ENCODE measurements at places on chromosomes 5 and 9.

GRCh38 chr5:64315778-64316177 is 150.1 kb downstream of the RNF180 start:
- no peak for DNase-seq

GRCh38 chr9:135602789-135603481 is 36.4 kb downstream of the GLT6D1 start:
- DNase-seq: peak; percentile 58

GRCh38 chr9:91515074-91515687 is 91.5 kb upstream of the NFIL3 start:
- no peak for DNase-seq

- DNase-seq: no peak
Observed at GRCh38 chr5:87650284-87650683, 237.6 kb upstream of the CCNH start.

- no peak for DNase-seq
Observed at GRCh38 chr9:27181381-27181780, 72.4 kb downstream of the TEK start.

- DNase-seq: no peak
Observed at GRCh38 chr9:37218800-37219425, 98.5 kb downstream of the ZCCHC7 start.

- no peak for DNase-seq
Observed at GRCh38 chr9:96327694-96328352, 25.8 kb upstream of the HSD17B3 start.

- DNase-seq: no peak
Observed at GRCh38 chr5:57693488-57694305, 211.1 kb upstream of the ACTBL2 start.

GRCh38 chr5:15695215-15695731 is 195.3 kb downstream of the FBXL7 start:
- DNase-seq: no peak

- no peak for DNase-seq
Observed at GRCh38 chr5:57317341-57317740, 143.5 kb downstream of the GPBP1 start.

DNA sequence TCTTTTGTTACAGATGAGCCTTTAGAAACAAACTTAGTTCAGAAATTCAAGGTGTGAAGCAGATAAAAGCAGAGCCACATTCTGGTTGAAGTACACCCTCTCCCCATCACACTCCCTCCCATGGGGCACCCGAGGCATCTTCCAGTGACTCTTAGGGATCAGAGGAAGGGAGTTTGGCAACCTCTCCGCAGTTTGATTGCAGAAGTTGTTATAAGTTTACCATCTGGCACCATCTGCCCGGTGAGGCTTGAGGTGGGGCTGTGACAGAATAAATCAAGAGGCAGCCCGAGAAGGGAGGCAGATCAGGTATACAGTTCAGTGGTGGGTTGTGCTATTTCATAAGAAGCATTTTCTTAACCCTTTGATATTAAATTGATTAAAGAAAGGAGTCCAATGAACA is 458.6 kb upstream of the CLINT1 start:
- DNase-seq: no peak

- DNase-seq: no peak
Observed at GRCh38 chr9:110877374-110877773, 160.9 kb downstream of the LPAR1 start.

GRCh38 chr9:14326264-14326826 is 12.4 kb upstream of the NFIB start:
- no peak for DNase-seq

GRCh38 chr9:131734165-131734610 is 5.7 kb downstream of the RAPGEF1 start:
- no peak for DNase-seq

- no peak for DNase-seq
Observed at GRCh38 chr5:180104168-180104530, 32.6 kb upstream of the RNF130 start.

GRCh38 chr9:108783731-108784495 is 71.9 kb downstream of the ACTL7B start:
- no peak for DNase-seq

DNA sequence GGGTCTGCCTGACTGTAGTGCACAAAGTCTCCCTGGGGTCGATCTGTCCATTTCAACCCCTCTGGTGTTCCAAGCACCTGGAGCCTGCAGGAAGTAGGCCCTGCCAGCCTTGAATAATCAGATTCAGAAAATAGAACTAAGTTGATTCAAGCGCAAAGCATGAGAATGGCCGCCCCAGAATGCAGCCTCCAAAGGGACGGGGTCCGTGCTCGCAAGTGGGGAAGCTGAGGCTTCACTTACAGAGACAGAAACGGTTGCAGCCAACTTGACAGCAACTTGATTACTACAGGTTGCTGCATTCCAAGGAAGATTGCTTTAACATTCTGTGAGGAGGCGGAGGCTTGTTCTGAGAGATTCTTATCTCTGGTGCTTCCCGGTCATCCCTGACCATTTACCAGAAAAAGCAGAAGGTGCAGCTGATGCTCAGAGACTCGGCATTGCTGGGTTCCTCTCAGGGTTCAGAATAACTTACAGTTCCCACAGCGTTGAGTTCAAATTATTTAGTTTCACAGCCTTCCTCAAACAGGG is 14.9 kb upstream of the LRRC14B start:
- no peak for DNase-seq

DNA sequence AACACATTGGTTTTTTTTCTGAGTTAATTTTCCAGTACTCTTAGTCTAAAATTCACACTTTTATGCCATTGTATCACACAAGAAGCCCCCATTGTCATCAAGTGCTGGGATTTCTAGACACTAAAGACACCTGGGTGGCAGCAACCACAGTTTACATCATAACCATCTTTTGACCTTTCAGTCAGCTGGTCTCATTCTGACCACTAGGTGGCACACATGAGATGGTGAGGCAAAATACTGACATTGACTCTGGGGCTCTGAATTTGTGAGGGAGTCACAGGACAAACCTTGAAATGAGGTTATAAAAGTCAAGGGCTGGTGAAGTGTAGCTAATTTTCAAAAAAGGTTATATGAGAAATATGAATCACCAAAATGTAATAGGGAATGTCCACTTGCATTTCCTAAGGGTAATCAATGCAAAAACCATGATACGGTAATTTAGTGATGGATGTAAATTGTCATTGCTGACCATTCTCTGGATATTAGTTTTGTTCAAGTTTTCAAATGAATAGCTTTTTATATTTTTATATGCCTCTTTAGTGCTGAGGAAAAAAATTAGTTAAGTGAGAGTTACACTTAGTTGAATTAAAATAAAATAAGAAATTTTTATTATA is 229.4 kb downstream of the DMAC1 start:
- DNase-seq: peak; percentile 31

DNA sequence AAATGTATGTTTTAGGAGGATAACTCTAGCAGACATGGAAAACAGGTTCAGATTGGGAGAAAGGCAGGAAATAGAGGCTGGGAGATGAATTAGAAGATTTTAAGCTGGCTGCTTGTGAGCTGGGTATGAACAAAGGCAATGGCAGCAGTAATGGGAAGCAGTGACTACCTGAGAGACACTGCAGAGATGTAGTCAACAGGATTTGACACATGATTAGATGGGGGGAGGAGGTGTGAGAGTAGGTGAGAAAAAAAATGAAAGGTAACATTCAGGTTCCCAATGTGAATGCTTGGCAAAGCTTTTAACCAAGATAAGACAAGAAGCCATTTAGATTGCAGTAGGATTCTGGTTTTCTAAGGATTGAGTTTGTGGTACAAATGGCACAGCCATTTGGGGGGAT is 22.8 kb upstream of the IFNE start:
- DNase-seq: no peak

DNA sequence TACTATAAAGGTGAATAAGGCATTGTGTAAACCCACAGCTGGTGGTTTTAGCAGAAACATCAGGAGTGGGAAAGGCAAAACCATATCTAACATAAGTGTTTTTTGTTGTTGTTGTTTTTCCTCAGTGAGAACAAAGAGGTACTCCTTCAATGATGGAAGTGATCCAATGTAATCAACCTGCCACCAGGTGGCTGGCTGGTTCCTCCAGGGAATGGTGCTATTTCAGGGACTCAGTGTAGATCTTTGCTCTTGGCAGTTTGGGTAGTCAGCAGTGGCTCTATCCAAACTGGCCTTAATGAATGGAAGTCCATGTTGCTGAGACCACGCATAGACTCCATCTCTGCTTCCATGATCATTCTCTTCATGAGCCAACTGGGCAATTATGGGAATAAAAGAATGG is 10.8 kb downstream of the DMRTA1 start:
- no peak for DNase-seq

- DNase-seq: no peak
Observed at GRCh38 chr5:151245680-151246219, 7.2 kb upstream of the GM2A start.

GRCh38 chr9:97543561-97543960 is 42.1 kb downstream of the TMOD1 start:
- DNase-seq: no peak

DNA sequence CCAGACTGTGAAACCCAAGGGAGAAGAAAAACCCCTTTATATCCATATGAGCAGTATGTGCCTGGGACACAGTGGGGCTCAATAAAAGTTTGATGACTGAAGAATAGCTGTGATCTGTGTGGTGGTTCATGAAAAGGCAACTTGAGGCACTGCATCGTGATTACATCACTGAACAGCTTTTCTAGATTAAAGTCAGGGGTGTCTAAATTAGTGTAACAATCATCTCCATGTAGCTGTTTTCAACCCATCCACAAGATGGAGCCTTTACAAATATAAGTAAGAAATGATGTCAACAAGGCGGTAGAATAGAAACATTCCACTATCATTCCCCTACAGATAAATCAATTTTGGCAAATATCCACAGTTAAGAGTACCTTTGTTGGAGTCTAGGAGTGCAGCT is 55.5 kb downstream of the PRRC1 start:
- DNase-seq: no peak

DNA sequence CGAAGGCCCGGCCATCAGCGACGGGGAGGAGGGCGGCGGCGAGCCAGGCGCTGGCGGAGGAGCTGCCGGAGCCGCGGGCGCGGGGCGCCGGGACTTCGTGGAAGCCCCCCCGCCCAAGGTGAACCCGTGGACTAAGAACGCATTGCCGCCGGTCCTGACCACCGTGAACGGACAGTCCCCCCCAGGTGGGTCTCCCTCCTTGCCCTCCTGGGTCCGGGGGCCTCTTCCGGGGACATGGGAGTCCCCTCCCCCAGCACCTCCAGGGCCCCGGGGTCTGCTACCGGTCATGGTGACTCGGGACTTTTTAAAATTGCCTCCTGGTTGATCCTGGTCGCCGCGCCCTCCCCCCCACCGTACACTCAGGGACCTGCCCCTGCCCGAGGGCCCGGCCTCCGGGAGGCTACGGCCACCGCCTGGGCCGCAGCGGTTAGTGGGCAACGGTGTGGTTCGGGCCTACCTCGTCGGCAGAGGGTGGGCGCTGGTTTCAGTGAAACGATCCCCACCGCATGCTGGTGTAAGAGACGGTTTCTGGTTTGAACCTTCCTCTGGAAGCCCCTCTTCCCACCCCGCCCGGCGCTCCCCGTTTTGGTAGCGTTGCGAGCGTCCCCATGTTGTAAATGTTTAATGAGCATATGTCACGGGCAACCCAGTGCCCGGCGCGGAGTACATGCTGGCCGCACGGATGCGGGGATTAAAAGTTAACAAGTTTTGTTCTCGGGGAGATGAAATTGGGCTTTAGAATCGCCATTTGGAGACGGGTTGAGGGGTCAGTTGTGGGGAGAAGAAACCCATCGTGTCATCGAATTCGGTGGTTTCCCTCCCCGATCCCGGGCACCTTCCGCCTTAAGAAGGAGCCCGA is 1.1 kb downstream of the LARP1 start:
- peak; percentile 69 for DNase-seq

DNA sequence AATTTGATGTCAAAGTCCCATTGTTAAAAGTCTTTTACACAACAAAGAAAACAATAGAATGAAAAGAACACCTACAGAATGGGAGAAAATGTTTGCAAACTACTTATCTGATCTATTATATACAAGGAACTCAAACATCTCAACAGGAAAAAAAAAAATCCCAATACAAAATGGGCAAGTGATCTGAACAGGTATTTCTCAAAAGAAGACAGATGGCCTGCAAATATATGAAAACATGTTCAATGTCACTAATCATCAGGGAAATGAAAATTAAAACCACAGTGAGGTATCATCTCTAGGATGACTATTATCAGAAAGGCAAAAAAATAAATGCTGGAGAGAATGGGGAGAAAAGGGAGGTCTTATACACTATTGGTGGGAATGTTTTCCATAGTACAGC is 301.8 kb downstream of the ARHGAP26 start:
- no peak for DNase-seq

DNA sequence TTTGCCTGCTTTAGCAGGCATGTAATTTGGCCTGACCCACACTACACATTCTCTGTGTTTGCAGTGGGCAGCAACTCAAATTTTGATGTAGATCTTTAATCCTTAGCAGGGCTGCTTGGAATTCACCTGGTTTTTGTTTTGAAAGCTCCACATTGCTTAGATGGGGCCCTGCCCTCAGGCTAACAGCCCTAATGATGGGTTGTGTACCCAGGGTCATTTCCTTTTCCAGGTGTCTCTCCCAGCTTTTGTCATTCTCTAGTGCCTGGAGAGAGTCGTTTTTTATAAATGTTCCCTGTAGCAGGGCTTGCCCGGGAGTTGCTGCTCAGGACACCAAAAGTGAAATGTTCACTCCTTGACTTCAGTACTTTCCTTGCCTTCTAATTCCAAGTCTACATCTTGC is 126.3 kb downstream of the TRIO start:
- no peak for DNase-seq

DNA sequence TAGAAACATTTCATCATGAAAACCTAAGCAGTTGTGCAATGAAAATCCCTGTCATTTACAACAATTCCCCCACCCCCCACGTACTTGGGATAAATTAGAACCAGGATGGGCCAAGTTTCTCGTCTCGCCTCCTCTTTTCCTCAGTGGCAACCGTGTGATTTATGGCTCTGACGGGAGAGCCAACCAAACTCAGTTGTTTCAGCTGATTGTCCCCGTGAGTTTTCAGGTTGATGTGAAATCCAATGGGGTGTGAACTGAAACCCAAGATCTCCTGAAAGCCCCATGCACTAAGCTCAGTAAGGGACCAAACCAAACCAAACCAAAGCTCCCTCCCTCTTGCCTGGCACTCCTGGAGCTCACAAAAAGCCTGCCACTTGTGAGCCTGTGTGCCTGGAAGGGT is 138.7 kb upstream of the SLC24A2 start:
- no peak for DNase-seq

DNA sequence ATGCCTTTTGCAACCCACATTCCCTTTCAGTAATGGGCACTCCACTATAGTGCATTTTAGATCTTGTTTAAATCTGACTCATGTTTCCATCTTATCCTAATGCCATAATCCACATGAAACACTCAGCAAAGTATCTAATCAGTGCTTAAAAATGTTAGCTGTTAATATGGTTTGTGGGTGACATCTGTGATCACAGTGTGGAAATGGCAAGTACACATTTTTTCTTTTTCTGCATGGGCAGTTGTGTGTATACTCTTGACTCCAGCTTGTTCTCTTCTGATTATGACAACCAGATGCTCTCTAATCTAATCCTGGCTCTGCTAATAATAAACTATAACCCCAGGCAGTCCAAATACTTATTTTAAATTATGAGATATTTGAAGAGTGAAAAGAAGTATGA is 103.3 kb downstream of the EDIL3 start:
- DNase-seq: no peak

- no peak for DNase-seq
Observed at GRCh38 chr5:76291305-76292077, 111.6 kb upstream of the IQGAP2 start.

GRCh38 chr9:89000371-89000781 is 9.1 kb downstream of the S1PR3 start:
- no peak for DNase-seq

GRCh38 chr5:124935065-124935464 is 188.6 kb upstream of the ZNF608 start:
- no peak for DNase-seq

Measured in activated naive CD8-positive, alpha-beta T cell treated with anti-CD3 and anti-CD28 coated beads, Interleukin-2, amount 10 ng/mL, durations not matched to agents 7 days and 5 days (primary cell).